ENCODE measurements at places on chromosomes 7 and 10.

DNA sequence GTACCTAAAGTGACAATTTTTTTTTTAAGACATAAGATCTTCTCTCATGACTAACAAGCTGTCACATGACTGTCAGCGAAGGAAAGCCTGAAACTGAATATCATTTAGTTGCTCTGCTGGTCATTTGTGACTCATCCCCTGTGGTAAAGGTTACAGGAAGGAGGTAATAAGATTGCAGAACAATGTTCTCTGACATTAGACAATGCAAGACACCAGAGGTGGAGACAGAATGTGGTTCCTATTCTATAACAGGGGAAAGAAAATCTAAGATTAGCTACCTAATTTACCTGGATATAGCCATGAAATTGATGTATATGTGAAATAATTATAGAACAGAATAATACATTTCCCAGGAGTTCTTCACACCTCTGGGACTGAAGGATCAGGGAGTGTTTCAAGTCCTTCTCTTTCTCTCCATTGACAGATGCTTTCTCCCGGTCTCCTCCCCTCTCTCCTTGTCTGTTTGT is 47.7 kb downstream of the LRGUK start:
- DNase-seq: peak; percentile 59

GRCh38 chr10:10551596-10552301 is 465.9 kb upstream of the CELF2 start:
- no peak for DNase-seq

GRCh38 chr7:32660936-32661335 is 165.6 kb downstream of the AVL9 start:
- DNase-seq: no peak

GRCh38 chr7:21276471-21277035 is 151.3 kb upstream of the SP4 start:
- no peak for DNase-seq

DNA sequence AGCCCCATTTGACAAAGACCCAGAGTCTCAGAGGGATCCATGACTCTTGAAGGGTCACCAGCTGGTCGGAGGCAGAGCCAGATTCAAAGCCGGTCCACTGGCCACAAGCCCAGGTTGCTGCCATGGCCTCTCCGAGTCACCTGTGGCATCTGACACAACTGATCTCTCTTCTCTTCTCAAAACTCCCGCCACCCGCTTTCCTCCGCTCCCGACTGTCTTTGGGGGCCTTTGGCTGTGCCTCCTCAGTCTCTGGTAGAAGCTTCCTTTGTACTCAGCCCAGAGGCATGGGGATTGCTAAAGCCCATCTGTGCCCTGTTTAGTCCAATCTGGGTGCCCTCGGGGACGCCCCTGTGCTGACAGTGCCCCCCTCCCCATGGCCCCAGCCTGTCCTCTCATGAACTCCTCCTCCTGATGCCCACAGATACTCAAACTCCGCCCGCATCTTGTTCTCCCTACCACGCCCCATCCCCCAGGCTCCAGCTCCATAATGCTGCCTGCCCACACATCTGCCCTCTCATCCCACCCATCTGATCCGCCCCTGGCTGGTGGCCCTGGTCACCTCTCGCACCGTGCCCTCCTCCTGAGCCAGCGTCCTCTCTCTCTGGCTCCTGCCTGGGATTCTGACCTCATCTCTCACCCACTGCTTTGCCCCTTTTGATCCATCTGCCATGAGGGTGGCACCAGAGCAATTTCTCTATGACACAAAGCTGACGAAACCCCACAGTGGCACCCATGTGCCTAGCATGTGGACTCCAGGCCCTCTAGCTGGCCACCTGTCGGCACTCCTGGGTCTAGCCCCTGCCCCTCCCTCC is 150.6 kb downstream of the SLIT1 start:
- DNase-seq: no peak

DNA sequence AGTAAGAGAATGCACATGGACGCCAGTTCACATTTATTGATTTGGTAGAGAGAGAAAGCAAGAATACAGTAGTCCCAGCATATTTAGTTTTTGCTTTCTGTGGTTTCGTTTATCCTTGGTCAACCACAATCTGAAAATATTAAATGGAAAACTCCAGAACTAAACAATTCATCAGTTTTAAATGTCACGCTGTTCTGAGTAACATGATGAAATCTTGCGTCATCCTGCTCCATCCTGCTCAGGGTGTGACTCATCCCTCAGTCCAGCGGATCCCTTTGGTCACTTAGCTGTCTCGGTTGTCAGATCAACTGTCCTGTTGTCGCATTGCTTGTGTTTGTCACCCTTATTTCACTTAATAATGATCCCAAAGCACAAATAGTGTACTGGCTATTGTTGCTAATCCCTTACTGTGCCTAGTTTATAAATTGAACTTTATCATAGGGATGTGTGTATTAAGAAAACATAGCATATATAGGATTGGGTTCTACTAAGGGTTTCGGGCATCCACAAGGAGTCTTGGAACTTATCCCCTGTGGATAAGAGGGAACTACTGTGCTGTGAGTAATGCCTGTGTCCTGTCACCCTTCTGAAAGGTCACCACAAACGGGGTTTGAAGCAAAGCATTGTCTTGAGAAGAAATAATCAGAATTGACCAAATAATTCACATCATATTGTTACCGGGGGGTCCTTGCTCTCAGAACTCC is 73.6 kb downstream of the OTUD1 start:
- peak; percentile 38 for DNase-seq

DNA sequence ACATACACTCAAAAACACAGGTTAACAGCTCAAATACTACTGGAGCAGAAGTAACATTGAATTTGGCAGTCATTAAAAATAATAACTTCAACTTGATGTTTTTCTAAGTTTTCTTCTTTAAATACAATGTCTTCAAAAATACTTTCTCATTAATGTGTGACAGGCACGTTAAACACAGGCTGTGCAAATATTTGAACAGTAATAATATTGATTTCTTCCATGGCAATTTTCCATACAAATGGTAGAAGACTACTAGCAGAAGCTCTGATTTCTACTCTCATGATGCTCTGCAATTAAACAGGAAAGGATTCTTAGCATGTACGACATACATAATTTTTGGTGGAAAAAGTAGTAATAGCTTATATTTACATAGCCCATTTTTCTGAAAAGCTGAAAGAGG is 47.4 kb downstream of the NRP1 start:
- DNase-seq: no peak

GRCh38 chr7:128103498-128104107 is 72.4 kb upstream of the LRRC4 start:
- peak; percentile 30 for DNase-seq

GRCh38 chr10:88386821-88387773 is 196.0 kb downstream of the RNLS start:
- DNase-seq: peak; percentile 62

DNA sequence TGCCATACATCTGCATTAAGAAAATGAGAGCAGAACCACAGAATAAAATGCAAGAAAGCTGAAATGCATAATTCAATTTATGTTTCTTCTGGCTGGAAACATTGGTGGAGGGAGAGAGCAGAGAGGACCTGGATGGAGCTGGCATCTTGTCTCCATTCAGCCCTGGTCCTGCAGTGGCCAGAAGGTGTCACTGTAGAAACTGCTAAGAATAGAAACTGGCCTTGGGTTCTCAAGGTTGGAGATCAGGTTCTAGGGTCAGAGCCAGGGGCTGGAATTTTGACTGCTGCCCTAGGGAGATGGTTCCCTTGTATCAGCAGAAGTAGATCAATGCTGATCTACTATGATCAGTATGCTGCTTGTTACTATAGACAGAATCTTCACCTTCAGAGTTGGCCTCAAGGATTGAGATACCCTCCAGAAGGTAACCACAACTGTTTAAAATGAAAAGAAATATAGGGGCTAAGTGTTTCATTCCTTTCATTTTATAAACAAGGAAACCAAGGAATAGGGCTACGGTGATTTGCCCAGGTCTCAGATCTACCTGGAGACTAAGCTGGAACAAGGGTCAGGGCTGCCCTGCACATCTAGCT is 13.1 kb downstream of the TAS2R41 start:
- DNase-seq: peak; percentile 34

Data from fibroblast of skin of scalp (primary cell).